ENCODE measurements at places on chromosomes 2 and 18. TPM values are rescaled to one million over a fixed set of nuclear protein-coding genes. Genes with fewer than 3 reads are reported as not detected.
A peak's percentile ranks its signal among the peaks of the same experiment; 100 is the strongest.

DNA sequence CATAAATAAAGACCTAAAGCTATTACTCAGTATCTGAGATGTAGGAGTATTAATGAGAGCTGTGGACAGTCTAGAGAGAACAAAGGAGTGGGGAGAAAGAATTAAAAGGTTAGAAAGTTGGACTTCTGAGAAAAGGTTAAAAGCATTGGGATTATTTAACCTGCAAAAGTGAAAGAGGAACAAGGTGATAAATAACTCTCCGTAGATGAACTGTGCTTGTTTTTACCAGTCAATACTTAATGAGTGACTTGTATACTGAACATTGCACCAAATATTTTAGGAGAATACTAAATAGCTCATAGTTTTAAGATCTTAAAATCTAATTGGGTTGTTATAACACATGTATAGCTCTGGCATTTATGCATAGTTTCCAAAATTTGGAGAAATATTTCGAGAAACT is 137.5 kb downstream of the GPD2 start:
- no peak for DNase-seq

GRCh38 chr2:134550566-134551164 is 168.1 kb downstream of the TMEM163 start:
- DNase-seq, result no peak

- no peak for DNase-seq
Measured at GRCh38 chr2:39629646-39630045, 36.1 kb upstream of the TMEM178A start.

DNA sequence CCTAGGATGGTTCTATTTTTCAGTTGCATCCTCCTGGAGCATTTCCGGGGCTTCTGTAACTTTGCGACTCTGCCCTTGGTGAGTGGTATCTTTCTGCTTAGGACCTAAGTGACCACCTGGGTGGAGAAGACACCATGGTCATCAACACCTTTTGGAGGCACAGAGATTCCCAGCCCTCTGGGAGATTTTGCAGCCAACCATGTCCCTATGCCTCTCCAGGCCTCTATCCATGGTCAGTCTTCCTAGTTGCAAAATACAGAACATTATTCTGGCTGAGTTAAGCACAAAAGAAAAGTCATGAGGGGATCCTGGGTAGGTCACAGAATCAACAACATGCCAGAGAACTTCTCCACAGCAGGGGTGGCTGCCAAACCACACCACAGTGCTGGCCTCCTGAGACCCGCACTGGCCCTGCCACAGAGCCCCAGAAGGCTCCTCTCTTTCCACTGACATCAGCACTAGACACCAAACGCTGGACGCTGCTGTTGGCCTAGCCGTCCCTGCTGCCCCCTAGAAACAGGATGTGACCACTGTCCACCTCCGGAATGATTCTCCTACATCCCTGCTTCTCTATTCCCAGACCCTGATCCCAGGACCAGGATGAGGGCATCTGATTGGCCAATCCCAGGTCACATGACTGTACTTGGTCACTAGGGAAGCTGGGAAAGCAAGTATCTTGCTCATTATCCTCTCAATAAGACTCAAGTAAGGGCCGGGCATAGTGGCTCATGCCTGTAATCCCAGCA is 47.7 kb downstream of the SMAD7 start:
- DNase-seq, result peak; percentile 50

DNA sequence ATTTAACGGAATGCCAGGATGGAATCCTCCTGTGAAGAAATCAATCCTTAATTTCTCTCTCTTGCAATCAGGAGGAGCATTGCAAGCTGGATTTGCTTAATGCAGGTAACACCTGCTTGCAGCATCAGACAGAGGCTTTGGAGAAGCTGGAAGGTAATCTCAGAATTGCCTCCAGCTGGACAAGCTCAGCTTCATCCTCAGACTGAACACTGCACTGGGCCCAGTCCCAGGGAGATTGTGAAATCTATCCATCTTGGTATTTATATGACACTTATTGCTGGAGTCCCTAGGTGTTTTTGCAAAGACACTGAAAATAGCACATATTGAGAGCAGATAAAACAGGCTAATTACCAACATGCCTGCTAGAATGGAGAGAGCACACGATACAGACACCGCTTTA is 179.4 kb upstream of the SESTD1 start:
- peak; percentile 38 for DNase-seq

- no peak for DNase-seq
Measured at GRCh38 chr2:49029406-49029805, 124.9 kb downstream of the FSHR start.

SPATS2L gene
- total RNA-seq, result 20.6 TPM

PRSS56 gene
- total RNA-seq, result not detected

Measured in uterus (tissue), 4 donors.